ENCODE measurements at places on chromosomes 1 and 21.

GRCh38 chr1:189424746-189425331, 1052.8 kb downstream of the BRINP3 start:
- DNase-seq: no peak

DNA sequence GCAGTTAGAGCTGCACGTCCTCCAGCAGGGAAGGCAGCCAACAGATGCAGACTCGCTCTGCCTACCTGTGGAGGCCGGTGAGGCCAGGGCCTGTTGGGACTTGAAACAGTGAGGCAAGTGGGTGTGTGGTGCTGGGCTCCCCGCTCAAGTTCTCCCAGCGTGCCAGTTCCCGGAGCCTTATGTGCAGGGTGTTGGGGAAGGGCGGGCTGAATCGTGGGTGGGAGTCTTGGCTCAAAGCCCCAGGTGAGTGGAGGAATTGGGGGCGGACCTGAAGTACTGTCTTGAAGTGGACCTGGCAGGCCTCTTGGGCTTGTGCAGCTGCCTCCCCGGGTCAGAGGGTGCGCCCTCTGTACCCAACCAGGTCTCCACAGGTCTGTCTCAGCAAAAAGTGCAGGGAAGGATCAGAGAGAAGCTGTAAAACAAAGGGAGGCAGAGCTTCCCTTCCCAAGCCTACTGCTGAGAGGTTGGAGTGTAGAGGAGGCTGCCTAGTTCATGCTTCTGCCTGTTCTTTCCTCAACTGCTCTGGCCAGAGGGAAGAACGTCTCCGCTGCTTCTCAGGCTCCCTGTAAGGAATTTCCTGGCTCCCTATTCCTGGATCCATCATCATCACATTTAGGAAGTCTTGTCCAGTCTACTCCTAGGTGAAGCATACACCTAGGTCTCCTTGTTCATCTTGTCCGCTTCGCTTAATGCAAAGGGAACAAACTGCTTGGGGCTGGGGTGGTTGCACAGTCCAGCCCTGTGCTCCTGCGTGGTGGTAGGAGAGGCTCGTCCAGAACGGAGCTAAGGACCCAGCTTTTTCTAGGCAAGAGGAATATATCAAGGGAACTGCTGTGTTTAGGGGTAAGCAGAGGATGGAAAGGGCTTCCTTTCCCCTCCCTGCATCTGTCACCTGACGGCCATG, 14.9 kb downstream of the UTP11 start:
- DNase-seq: no peak

DNA sequence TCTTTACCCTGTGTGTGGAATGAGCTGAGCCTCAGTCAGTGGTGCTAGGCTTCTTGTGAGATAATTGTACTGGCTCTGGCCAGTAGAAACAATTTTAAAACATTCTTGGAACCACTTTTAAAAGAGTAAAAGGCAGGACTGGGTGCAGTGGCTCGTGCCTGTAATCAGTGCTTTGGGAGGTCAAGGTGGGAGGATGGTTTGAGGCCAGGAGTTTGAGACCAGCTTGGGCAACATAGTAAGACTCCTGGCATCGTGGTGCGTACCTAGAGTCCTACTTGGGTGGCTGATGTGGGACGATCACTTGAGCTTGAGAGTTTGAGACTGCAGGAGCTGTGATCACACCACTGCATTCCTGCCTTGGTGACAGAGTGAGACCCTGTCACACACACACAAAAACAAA, 89.8 kb downstream of the UCK2 start:
- no peak for DNase-seq

DNA sequence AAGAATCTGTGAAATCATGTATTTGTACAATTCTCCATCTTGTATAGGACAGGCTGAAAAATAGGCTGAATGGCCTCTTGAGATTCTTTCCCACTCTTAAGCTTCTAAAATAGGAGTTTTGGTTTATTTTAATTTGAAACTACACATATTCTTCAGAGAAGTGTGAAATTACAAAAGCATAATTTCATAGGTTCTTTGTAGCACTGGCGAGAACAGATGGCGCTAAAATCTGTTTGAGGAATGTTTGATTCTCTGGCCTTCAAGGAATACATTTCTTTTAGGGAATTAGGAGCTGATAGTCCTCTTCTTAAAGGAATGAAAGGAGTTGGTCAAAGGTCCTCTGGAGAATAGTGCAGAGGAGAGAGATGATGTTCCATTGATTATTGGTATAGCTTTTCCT, 44.9 kb downstream of the CC2D1B start:
- DNase-seq: no peak

GRCh38 chr1:14261395-14261794, 337.1 kb upstream of the KAZN start:
- DNase-seq: no peak

DNA sequence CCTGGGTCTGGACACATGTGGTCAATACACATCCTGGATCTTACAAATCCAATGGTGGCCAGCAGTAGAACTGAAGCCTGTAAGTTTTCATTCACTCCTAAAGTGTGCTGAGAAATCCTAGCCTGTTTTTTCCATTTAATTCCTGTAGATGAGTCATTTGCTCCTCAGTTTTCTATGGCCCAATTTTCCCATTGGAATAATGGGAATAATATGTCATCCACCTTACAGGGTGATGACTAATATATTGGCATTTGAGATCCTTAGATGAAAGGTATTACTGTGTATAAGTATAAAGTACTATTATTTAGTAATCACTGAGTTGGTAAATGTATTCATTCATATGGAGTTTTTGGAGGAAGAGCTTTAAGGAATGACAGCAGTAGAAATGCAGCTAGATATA, 89.7 kb upstream of the ADAR start:
- DNase-seq: no peak
